ENCODE measurements at places on chromosomes 3 and 15.
A peak's percentile ranks its signal among the peaks of the same experiment; 100 is the strongest.

- ATAC-seq = peak; percentile 74
Measured at GRCh38 chr3:129314386-129315222, 35.9 kb downstream of the HMCES start.

GRCh38 chr15:27671819-27672437, 427.2 kb downstream of the OCA2 start:
- ATAC-seq = peak; percentile 71

DNA sequence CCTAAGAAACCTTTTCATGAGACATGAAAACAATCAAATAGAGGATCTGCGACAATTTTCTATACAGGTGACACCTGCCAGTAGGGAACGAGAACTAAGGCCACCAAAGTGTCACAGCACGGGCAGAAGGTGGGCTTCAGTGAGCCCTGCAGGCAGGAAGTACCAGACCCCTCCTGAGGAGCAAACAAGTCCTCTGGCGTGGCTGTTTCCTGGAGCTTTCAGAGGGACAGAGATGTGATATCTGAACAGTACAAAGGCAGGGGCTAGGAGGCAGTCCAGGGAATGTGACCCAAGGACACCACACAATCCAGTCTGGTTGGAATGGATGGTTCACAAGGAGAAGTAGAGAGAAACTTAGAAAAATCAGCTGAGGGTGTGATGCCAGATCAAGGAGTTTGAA, 16.8 kb downstream of the POMGNT2 start:
- no peak for ATAC-seq

DNA sequence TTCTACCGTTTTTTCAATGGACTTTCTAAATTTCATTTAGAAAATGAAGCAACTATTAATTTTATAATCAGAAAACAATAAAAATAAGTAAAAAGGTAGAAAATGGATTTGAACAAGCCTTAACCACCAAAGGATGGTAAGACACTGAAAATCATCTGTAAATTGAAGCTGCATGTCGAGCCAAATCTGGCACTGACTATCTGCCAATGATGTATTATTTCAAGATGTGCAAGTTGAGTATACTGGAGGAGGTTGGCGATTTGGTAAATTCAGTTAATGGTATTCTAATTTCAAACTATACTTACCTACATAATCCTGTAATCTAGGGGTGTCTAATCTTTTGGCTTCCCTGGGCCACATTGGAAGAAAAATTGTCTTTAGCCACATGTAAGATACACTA, 93.5 kb downstream of the FMN1 start:
- ATAC-seq = no peak

GRCh38 chr15:26382444-26383072, 390.3 kb downstream of the GABRB3 start:
- peak; percentile 14 for ATAC-seq

- no peak for ATAC-seq
Measured at GRCh38 chr15:43211224-43211735, 9.5 kb downstream of the EPB42 start.

- ATAC-seq = no peak
Measured at GRCh38 chr15:76282465-76282864, 28.8 kb downstream of the ETFA start.

DNA sequence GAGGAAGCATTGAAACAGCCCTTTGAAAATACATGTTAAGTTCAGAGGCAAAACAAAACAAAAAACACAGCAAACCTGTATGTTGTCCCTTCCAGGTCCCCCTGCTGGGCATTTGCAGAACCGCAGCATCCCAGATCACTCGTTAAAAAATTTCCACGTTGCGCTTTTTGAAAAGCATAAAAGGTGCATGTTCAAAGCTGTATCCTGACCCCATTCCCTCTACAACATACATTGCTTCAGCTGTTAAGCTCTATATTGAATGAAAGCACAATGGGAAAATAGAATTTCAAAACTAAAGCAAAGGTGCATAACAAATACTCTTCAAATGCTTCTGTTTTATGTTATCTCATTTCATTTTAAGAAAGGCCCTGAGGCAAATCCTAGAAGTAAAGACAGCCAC, 328.3 kb downstream of the THSD4 start:
- ATAC-seq = peak; percentile 13

DNA sequence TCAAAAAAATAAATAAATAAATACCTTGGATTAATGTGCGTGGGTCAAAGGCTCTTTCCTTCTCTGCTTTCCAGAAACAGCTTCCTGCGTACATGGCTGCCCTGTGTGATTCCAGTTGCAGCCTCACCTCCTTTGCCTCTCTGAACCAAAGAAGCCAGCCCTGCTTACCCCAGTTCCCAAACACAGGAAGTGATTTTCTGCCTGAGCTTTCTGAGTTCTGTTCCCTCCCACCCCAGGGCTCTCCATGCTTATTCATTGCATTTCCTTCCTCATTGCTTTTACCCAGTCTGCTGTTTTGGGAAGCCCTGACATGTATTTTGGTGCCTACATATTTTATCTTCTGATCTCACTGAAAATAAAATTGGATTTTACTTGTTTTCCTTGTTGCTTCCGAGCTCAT, 15.4 kb downstream of the ZSCAN2 start:
- no peak for ATAC-seq

DNA sequence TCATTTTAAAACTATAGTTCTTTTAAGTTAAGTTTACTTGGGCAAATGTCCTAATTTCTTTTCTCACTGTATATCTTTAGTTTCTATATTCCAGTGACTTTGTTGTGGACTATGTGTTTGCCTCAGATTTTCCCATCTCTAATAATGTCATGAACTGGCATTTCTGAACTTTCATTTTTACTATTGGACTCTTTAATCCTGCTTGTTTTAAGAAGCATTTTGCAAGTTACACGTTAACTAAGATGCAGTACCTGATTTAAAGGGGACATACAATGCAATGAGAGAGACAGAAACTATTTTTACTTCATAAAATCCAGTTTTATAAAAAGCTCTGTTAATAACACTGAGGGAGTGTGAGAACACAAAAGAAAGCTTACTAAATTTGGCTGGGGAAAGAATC, 58.6 kb upstream of the PHLDB2 start:
- ATAC-seq = no peak

- no peak for ATAC-seq
Measured at GRCh38 chr15:88920186-88920891, 7.2 kb upstream of the MFGE8 start.

- no peak for ATAC-seq
Measured at GRCh38 chr3:15083252-15083651, 15.7 kb downstream of the RBSN start.

DNA sequence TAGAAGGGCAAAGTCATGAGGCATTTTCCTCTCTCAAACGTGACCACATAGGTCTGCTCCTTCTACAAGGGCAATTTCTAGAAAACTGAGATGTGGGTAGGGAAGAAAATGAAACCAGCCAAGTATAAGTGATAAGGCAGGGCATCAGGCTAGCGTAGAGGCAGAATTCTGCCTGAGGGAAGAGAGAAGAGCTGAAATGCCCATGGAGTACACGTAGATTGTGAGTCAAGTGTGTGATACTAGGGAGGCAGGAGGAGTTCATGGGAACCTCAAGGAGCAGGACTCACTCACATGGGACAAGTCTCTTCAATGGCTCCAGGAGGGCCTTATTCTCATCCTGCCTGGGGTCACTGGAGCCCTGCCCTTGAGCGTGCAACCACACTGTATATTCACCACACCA, 34.9 kb upstream of the PPP4R2 start:
- ATAC-seq = no peak

- no peak for ATAC-seq
Measured at GRCh38 chr3:242602-243355, 46.2 kb downstream of the CHL1 start.

- no peak for ATAC-seq
Measured at GRCh38 chr3:141346007-141346406, 22.3 kb upstream of the ZBTB38 start.

- no peak for ATAC-seq
Measured at GRCh38 chr3:151213881-151214280, 10.9 kb upstream of the GPR171 start.

- ATAC-seq = peak; percentile 82
Measured at GRCh38 chr3:106183762-106184391, 315.1 kb upstream of the CBLB start.

DNA sequence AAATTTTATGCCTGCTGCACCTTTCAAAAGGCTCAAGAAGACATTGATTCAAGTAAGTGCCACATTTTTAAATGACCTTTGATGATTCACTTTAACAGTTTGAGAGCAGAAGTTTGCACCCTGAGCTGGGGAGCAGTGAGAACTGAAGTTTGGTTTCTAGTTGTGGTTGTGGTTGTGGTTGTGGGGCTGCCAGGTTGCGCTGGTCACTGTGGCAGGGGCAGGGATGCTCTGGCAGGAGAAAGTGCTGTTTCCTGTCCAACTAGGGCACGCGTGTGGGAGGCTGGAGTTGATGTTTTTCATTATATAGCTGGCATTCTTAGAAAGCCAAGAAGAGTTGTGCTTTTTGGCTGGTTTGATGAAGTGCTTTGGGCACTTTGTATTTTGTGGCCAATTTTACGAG, 339.7 kb upstream of the NR2F2 start:
- no peak for ATAC-seq

GRCh38 chr3:115974940-115975339, 351.6 kb downstream of the GAP43 start:
- no peak for ATAC-seq

GRCh38 chr3:125059488-125060245, 3.9 kb upstream of the HEG1 start:
- ATAC-seq = no peak

DNA sequence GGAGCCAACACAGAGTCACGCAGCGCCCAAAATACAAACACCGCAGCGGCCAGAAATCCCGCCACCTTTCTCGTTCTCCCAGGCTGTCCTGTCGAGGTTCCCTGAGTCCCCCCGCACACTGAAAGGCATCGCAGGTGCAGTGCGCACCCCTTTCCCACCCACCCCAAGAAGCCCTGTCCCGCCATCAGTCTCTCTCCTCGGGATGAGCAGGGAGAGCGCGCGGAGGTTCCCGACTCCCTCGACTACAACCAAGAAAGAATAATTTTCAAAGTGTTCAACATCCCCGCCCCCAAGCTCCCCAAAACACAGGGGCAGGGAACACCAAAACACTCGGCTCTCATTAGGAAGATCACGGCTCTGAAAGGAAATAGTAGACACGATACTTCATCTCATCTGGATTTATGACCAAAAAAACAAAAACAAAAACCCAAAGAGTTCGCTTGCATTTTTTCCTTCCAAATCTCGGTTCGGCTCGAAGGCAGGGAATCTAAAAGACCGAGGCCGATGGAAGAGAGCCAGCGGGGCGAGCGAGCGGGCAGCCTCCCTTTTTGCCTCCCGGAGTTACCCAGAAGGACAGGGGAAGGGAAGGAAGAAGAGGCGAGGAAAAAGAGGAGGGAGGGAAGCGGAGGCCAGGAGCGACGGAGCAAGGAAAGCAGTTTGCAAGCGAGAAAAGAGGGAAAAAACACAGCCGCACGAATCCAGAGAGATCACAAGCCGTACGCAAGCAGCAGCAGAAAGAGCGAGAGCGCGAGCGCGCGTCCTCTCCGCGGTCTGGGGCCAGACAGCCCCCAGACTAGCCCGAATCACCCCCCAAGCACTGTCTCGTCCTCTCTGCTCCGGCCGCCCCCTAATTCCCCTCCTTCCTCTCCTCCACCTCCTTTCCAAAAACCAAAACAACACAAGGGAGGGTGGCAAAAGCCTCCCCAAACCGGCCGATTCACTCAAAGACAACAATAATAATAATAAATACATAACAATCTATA, 808 bp downstream of the BCL6 start:
- ATAC-seq = peak; percentile 22

DNA sequence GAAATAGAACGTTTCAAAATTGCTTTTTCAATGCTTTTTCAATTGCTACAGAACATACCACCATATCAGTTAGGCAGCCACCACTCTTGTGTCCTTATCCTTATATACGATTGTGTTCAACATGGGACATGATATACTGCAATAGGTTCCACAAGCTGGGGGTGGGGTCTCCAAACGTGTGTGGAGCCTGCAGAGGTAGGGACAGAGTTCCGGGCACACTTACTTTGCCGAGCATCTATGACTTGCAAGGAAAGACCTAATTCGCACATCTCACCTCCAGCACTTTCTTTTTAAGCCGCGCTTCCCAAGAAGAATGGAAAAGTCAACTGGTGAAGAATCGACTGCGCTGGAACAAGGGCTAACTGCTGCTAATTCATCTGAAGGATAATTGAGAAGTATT, 39.6 kb upstream of the SFMBT1 start:
- no peak for ATAC-seq

GRCh38 chr3:68142441-68142840, 488.0 kb upstream of the SUCLG2 start:
- no peak for ATAC-seq

DNA sequence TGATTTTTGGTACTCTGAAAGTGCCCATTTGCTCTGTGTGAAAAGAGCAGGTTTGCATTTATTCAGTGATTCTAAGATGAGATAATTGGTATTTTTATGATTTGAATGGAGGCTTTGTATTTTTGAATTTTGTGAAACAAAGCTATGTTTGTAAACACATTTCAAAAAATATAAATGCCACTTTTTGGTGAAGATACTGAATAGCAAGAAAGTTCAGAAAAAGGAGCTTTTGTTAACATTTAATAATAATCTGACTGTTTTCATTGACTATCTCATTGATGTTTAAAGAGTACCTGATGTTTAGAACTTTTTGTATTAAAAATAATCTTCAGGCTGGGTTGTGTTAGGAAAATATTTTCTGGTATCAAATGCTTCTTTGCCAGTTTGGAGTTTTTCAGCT, 23.7 kb downstream of the TCF12 start:
- no peak for ATAC-seq

DNA sequence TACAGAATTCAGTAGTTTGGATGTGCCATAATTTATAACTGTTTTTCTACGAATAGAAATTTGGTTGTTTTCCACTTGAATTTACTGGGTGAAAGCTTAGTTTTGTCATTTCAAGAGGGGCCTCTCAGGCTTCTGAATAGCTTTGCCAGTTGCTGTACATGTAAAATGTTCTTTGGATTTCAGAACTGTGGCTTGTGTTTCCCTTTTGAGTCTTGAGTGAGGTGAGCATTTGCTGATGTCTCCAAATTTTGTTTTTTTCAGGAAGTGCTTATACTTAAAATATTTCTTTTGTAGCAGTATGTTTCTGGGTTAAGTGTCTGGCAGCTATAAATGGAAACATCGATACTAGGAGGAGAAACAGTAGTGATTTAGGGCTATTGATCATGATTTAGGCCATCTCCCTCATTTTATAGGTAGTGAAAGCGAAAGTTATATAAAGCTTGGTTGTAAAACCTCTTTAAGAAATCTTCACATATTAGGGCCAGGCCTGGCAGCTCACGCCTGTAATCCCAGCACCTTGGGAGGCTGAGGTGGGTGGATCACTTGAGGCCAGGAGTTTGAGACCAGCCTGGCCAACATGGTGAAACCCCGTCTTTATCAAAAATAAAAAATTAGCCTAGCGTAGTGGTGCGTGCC, 9.2 kb upstream of the TRAK1 start:
- ATAC-seq = no peak

- ATAC-seq = no peak
Measured at GRCh38 chr3:67059443-67059842, 61.3 kb downstream of the KBTBD8 start.

DNA sequence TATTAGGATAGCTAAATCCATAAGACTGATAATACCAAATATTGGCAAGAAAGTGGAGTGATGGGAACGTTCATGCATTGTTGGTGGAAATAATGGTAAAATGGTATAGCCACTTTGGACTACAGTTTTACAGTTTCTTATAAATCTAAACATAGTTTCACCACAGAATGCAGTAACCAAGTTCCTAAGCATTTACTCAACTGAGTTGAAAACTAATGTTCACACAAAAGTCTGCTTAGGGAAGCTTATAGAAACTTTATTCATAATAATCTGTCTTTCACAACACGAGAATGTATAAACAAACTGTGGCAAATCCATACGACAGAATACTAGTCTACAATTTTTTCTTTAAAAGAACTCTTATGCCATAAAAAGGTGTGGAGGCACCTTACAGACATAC, 969.3 kb downstream of the FHIT start:
- ATAC-seq = no peak

GRCh38 chr3:170221924-170222646, at the start of gene PRKCI:
TSS of gene PRKCI (plus strand) at chr3:170222424. CDS start at chr3:170222670, 246 bp downstream.
- ATAC-seq = peak; percentile 97

Measured in motor neuron (in vitro differentiated cells).